Mammary epithelial cell (primary cell): ENCODE measurements at places on chromosomes 12 and 14. TPM values are rescaled to one million over a fixed set of nuclear protein-coding genes. Genes with fewer than 3 reads are reported as not detected.
A peak's percentile ranks its signal among the peaks of the same experiment; 100 is the strongest.

The IRAK3 gene
- 0.37 and 0.42 TPM in 2 replicates for total RNA-seq

- DNase-seq, result no peak
These were observed 139.3 kb downstream of the SSPN start for GRCh38 chr12:26334621-26335124.

DNA sequence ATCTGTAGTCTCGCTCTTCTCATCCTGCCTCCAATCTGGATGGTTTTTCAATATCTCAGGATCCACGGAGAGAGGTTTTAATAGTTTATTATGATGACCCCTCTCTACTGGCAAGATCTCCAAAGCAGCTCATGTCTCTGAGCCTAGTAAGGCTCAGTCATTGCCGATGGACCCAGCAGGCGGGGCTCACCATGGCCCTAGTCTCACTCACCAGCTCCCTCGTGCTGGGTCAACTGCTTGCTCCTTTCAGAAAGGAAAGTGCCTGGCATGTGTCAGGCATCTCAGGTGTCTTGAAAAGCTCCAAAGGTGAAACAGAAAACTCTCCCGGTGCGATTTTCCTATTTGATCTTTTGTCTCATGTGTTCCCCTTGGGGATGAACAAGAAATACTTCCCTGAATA is 179.0 kb downstream of the CALM1 start:
- DNase-seq, result no peak

The NDRG2 gene
- 3.0 and 4.4 TPM in 2 replicates for total RNA-seq

DNA sequence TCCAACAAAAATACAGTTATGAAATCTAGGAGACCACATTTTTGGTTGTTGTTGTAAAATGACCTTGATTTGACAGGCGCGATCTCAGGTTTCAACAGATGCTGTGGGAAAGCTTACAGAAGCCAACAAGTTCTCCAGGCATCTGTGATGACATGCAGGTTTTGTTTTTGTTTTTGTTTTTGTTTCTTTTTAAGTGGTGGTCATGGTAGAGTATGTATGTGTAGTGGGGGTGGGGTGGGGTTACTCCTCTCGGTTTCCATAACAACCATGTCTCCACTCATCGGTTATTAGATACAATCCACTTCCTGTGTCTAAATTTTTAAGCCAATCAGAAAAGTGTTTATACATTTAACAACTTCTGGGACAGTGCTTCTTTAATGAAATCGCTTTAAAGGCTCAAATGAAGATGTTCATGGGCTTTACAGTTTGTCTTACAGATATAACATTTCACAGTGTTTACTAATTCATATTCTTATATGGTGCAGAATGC is 199.9 kb upstream of the FOXN3 start:
- DNase-seq, result no peak

The C1QL4 gene
- total RNA-seq, result 0.24 and 0.27 TPM in 2 replicates

The MUCL1 gene
- total RNA-seq, result not detected in 2 replicates

The FAIM2 gene
- total RNA-seq, result not detected in 2 replicates

DNA sequence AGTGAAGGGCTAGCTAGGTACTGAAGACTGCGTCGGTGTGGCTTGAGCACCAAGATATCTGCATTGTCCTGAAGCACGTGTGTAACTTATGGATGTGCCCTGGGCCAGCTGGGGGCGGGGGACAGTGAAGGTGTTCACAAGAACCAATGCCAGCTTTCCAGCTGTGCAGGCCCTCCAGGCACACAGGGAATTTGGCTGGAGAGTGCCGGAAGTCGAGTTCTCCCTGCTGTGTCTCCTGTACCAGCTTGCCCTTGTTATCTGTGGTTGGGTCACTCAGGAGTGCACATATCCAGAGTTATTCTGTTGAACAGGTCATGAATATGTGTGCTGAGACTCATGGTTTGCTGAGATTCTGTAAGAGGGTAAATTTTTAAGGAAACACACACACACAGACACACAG is 75.9 kb upstream of the CRY1 start:
- DNase-seq, result peak; percentile 67

DNA sequence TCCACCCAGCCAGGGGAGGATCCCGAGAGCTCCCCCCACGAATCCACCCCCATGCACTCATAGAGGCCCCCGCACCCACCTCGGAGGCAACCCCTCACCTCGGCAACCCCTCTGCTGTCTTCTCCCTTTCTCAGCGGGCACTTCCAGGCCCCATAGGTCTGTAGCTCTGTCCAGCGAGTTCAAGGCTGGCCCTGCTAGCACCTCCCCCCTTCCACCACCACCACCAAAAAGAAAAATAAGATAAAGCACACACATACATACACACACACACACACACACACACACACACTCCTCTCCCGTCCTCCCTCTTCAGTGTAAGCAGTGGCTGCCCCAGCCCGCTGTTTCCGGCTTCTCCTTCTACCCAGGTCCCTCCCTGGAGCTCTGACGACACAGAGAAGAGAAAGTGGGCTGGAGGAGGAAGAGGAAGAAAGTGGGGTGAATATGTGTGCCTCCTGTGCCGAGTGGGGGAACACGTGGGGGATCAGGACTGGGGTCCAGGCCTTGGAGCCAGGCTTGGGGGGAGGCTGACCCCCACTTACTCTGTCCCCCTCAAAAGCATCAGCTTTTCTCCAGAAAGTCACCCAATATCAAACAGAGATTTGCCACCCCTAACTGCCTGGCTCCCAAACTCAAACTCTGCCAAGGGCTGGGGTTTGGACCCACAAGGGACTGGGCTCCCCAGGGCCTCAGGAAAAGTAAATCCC is at the start of gene STAT6:
TSS of gene STAT6 (minus strand) at position 332 of the 704 bp plus-strand sequence. CDS start 3,084 bp downstream, outside the sequence.
- DNase-seq, result peak; percentile 82

- no peak for DNase-seq
These were observed 7.1 kb upstream of the IFNG-AS1 start for GRCh38 chr12:67982164-67982563.

DNA sequence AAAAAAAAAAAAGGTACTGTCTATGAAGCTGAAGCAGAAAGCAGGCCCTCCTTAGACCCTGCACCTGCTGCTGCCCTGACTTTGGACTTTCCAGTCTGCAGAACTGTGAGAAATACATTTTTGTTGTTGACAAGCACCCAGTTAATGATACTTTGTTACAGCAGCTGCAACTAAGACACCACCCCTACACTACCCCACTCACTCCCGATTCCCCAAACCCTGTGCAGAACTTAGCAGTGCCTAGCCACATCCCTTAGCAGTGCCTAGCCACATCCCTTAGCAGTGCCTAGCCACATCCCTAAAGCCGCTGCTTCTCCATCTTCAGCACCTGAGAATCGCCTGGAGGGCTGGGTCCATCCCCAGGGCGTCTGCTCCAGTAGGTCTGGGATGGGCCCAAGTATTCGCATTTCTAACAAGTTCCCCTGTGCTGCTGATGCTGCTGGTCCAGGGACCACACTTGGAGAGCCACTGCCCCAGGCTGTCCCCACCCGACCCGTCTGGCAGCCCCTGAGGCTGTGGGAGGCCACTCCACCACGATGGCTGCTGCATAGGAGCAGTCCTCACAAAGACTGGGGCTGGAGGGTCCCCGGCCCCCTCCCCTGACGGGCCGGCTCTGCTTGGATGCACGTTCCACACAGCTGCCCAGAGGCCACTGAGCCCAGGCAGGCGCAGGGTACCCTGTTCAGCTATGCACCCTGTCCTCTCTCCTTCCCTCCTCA is 10.8 kb upstream of the PPP1R13B start:
- no peak for DNase-seq

DNA sequence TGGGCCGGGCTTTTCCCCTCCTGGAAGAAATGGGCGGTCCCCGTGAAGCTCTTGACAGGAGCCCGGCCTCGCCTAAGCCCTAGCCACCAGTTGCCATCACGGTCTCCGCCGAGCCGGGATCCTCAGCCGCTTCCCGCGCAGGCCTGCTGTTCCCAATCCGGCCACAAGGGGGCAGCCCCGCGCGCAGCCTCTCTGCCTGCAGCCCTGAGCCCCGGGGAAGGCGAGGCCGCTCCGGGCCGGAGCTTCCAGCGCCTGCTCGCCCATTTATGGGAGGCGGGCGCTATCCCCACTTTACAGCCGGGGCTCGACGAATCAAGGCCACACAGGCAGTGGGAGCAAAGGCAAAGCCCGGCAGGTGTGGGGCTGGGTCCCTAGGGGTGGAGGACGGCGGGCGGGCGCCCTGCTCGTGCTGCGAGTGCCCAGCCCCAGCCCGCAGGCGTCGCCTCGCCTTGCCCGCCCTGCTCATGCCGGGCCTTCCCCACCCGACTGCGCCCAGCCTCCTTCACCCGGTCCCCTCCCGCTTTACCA is 61.5 kb downstream of the LGMN start:
- DNase-seq, result peak; percentile 51

The RNASE4 gene
- 1.7 and 2.7 TPM in 2 replicates for total RNA-seq

DNA sequence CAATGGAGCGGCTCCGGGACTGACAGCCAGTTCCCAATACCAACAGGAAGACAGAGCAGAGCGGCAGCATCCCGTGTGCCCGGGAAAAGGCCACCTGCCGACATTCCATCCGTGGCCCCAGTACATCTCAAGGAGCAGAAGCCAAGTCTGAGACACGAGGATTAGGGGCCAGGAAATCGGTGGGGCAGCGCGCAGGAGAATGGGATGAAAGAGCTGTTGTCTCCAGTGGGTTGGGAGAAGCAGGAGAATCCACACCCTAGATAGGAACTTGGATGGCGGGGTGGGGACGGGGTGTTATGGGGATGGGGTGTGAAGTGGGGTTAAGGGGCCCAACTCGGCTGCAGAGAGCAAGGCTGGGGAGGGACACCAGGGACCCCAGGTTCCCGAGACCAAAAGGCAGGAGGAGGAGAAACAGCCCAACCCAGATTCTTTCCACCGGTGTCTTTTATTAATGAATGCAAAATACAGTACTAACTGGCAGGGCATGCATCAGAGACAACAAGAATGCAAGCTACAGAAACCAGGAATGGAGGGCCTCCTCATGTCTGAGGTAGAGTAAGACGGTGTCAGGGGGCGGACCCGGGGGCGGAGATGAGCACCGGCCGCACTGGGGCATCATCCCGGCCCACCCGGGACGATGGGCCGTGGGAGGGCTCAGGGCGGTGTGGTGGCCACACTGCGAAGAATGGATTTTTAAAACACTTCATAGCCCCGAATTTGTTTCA is 50.3 kb downstream of the BEGAIN start:
- DNase-seq, result no peak

DNA sequence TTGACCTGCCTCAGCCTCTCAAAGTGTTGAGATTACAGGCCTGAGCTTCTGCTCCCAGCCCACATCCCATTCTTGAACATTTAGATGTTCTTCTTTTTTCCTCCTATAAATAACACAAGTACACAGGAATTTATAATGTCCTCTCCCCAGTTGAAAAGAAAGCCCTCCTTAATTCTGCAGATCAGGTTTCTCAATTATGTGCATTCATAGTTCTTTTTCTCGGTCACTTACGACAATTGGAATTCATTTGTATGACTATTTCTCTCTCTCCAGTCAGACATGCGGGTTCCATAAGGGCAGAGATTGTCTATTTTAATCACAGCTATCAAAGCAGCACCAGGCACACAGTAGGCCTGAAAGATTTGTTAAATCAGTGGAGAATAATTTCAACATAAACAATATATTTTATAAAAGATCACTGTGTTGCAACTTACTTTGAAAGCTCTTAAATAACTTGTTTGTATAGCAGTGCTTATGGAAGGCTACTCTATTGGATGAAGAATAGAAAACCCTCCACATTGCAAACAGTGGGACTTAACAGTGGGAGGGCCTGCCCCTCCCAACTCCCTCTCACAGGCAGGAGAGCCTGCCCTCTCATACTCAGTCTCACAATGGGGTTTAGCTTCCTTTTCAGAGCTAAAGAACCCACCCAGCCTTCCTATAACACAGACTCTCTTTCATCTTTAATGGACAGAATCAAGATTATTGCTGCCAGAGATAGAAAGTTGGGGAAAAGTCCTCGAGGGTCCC is 84.1 kb upstream of the TRAF3 start:
- no peak for DNase-seq

- DNase-seq, result peak; percentile 25
These were observed 3.5 kb upstream of the LTBR start for GRCh38 chr12:6380141-6381121.

GRCh38 chr12:77667101-77667500 is 163.6 kb upstream of the NAV3 start:
- DNase-seq, result peak; percentile 1

GRCh38 chr12:69046920-69047319 is 113.9 kb upstream of the CPM start:
- no peak for DNase-seq

GRCh38 chr14:45946251-45946650 is 693.2 kb upstream of the MIS18BP1 start:
- DNase-seq, result no peak

DNA sequence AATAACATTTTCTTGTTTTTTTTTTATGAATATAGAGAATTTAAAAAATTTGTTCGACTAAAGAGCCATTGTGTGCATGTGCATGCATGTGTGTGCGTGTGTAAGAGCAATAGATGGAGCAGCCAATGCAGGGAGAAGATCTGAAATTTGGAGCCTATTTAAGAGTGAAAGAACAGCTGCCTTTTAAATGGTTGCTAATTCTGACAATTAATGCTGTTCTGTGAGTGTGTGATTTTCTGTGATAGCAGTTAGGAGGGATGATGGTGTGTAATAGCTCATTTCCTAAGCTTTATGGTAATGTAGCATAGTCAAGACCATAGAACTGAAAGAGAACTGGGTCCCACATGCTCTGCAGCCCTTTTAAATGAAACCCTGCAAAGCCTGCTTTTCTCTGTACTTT is 137.9 kb downstream of the NRXN3 start:
- no peak for DNase-seq

The DNAH10 gene
- total RNA-seq, result 0.50 TPM

GRCh38 chr12:124928095-124928911 is 13.9 kb upstream of the UBC start:
- peak; percentile 99 for DNase-seq

GRCh38 chr12:87150969-87151662 is 878.1 kb downstream of the C12orf50 start:
- peak; percentile 58 for DNase-seq

The TCTN1 gene
- 19.4 and 25.5 TPM in 2 replicates for total RNA-seq

GRCh38 chr12:13561923-13562322 is 365.4 kb downstream of the EMP1 start:
- no peak for DNase-seq

DNA sequence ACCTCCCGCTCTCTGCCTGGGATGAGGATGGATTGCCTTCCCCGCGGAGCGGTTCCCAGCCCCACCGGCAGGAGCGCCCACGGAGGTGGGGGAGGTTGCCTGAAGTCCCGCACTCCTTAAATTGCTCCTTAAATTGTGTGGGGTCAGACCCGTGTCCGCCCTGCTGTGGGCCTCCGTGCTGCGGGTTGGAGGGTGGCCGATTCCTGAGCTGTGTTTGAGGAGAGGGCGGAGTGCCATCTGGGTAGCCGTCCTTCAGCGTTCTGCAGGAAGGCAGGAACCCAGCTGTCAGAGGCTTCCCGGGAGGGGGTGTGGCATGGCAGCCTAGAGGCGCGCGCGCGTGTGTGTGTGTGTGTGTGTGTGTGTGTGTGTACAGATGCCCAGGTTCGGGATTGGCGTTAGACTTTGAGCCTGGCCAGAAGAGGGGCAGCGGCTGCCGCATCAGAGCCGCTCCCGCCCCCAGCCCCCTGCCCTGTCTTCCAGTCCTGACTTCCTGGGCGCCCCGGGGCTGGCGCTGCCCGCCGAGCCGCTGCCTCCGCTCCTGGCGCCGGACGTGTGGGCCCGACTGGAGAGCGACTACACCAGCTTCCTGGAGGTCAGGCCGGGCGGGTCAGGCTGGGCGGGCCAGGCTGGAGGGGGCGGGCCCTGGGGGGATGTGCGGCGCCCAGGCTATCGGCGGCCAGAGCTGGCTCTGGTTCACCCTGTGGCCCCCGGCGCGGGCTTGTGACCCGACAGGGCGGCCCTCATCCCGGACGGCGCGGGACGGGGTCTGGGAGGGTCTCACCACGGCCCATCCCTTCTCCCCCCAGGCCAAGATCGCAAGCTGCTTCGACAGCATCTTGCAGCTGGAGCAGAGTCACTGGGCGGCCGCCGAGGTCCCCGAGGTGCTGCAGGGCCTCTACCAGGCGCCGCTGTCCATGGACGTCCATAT is 9.2 kb downstream of the EXOC3L4 start:
- peak; percentile 48 for DNase-seq
